ENCODE measurements at places on chromosomes 5 and 9. TPM values are rescaled to one million over a fixed set of nuclear protein-coding genes. Genes with fewer than 3 reads are reported as not detected.

DNA sequence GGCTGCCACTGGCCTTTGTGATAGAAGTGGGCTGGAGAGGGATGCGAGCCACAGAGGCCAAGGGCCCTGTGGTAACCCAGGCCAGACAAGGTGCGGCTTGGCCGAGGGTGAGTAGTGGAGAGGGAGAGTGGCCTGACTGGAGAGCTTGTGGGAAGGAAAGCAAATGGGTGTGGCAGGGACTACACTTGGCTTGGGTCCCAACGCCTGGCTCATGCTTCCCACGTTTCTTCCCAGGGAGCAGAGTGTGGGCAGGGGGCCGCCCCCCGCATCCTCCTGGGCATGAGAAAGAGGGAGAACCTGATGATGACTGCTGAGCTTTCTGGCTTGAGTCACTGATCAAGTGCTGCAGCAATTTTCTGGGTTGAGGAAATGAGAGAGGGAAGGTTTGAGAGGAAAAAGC lies 95.7 kb downstream of the ANKH start:
- H3K4me1 ChIP-seq: peaks cover 9% of the 10 kb centered on the region
- H3K27me3 ChIP-seq: peaks cover 5% of the 10 kb centered on the region
- no peaks in the 10 kb centered on the region for H3K36me3 ChIP-seq
- DNase-seq: no peak

MARCHF3 gene
- total RNA-seq: 47.9 TPM

CCDC192 gene
- 0.26 TPM for total RNA-seq

- H3K4me1 ChIP-seq: peaks cover 17% of the 10 kb centered on the region
- peaks cover 2% of the 10 kb centered on the region for H3K27me3 ChIP-seq
- H3K36me3 ChIP-seq: no peaks in the 10 kb centered on the region
- H3K27ac ChIP-seq: no peak overlapping the region
- H3K4me3 ChIP-seq: no peak overlapping the region
Observed at GRCh38 chr5:122864400-122864799, 19.0 kb downstream of the SNX24 start.

WDR38 gene
- total RNA-seq: not detected
